Liver (tissue), 10 donors: ENCODE measurements at places on chromosomes 5 and 9. TPM values are rescaled to one million over a fixed set of nuclear protein-coding genes. Genes with fewer than 3 reads are reported as not detected.

GRCh38 chr5:118293378-118293777, 695.0 kb downstream of the DTWD2 start:
- no peak for DNase-seq

GRCh38 chr5:120730214-120730613, 266.1 kb downstream of the PRR16 start:
- DNase-seq, result no peak

- no peak for DNase-seq
Measured at GRCh38 chr5:89755024-89755423, 654.5 kb downstream of the CETN3 start.

AFAP1L1 gene
- 5.2 TPM for total RNA-seq

SOX30 gene
- under 0.01 TPM for total RNA-seq

HMMR gene
- 0.33 TPM for total RNA-seq

CCL27 gene
- not detected for total RNA-seq
